ENCODE measurements at places on chromosomes 7 and 10.

DNA sequence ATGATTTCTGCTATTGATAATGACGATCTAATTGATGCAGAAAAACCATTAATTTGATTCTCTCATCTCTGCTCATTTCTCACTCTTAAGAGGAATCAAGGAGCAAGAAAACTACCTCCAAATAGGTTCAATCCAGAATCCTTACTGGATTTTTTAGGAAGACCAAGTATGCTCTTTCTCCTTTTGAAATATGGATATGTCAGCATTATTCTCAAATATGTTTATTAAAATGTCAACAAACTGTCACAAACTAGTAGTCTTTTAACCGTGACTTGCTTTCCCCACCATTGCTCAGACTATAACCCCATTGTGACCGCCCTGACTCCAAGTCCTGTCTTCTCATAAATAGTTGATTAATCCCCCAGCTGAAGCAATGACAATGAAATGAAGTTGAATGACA lies 1.1 kb upstream of the ATOH7 start:
- no peak for DNase-seq

DNA sequence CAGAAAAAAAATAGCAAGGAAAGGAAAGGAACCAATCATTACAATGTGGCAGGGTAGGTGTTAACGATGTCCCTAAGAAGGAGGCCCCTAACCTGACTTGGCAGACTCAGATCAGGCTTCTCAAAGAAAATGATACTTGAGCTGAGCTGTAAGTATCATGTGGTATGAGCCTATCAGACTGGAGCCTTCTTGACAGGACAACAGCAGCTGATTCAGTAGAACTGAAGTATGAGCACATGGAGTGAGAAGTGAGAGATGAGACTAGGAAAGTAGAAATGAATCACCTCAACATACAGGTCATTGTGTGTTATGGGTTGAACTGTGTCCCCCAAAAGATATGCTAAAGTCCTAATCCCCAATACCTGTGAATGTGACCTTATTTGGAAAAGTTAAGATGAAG lies 66.3 kb downstream of the MTERF1 start:
- DNase-seq = no peak

DNA sequence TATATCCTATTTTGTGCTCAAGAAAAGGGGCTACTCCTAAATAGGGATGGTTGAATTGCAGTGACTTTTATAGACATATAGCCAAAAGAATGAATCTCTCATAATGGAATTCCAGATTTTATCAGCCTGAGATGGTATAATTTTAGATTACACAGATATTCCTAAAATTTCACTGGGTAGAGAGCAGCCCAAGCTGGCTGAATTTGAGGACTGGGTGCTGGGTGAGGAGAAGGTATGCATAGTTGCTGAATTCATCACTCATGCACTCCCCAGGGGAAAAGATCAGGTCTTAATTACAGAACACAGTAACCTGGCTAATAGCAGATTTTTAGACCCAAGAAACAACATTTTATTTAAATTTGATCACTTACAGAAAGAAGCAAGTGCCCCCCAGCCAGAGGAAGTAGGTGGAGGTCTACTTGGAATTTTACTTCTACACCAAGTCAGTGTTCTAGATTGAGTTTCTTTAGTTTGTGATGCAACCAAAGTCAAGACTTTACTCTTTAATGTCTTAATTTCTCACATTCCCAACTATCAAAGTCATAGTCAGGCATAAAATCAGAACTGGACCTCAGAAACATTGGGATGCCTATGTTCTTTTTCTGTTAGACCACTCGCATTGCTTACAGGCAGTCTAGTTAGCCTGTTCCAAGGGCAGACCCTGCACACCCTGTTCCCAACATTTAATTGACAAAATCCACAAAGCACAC lies 337.4 kb upstream of the PODXL start:
- DNase-seq = no peak

DNA sequence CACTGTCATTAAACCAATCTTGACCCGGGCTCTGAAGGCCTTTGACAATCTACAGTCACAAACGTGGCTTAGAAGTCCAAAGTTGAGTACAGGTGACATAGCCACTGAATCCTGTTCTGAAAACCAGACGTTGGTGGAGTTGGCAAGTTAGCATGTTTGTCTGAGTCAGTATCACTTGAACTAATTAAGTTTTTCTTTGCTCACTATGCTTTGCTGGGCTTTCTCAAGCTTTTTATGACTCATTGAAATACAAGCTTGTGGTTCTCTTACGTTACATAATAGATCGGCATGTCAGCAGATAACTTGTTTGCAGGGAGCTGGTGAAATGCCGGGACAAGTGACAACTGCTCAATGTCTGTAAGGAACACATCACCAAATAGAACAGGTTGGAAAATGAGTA lies 53.8 kb downstream of the ARL5B start:
- no peak for DNase-seq

DNA sequence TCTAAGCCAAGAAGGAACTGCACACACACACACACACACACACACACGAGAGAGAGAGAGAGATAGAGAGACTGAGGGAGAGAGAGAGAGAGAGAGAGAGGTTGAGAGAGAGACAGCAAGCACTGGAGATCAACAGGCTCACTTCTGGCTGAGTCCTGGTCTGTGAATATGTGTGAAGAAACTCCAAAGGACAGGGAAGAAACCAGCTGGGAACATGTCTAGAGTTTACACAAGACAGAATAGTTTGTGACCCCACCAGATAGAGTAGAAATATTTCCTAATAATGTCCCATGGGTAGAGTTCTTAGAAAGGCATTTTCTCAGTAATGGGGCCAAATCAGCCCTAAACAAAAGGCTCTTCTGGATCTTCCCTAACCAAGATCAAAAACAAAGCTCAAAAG lies 155.5 kb upstream of the IGFBP3 start:
- no peak for DNase-seq

GRCh38 chr7:3980300-3980643 lies 679.2 kb downstream of the SDK1 start:
- no peak for DNase-seq

- no peak for DNase-seq
Observed at GRCh38 chr7:66326501-66327215, 121.5 kb downstream of the TPST1 start.

DNA sequence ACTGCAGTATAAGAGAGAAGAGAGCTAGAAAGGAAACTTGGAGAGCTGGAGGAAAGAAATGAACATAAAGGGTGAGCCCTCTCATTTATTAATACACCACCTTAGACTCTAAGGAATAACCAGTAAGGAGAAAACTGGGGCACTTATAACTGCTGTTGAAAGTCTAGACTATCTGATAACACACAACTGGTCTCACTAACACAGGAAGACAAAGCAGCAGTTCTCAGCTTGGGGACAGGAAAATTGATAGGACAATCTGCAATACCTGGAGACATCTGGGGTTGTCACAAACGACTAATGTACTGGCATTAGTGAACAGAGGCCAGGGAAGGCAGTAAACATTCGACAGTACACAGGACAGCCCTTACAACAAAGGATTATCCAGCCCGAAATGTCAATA lies 6.8 kb downstream of the ELMO1 start:
- DNase-seq = no peak

- DNase-seq = no peak
Observed at GRCh38 chr10:3873728-3874461, 88.9 kb upstream of the KLF6 start.

GRCh38 chr10:93138113-93138870 lies 64.6 kb downstream of the CYP26A1 start:
- no peak for DNase-seq

DNA sequence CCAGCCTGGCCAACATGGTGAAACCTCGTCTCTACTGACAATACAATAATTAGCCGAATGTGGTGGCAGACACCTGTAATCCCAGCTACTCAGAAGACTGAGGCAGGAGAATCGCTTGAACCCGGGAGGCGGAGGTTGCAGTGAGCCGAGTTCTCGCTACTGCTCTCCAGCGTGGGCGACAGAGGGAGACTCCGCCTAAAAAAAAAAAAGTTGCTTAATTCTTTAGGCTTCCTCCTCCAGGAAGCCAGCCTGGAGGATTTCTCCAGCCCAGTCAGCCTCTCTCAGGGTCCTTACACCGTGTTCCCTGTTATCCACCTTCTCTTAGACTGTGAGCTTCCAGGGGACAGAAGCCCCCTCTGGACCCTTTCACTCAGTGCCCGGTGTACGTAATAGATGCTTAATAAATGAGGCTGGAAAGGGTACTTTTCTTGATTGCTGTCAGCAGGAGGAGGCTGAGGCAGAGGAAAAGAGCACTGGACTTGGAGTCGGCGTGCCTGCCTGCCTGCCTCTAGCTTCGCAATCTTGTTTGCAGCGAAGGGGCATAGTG lies 16.4 kb upstream of the NODAL start:
- no peak for DNase-seq

DNA sequence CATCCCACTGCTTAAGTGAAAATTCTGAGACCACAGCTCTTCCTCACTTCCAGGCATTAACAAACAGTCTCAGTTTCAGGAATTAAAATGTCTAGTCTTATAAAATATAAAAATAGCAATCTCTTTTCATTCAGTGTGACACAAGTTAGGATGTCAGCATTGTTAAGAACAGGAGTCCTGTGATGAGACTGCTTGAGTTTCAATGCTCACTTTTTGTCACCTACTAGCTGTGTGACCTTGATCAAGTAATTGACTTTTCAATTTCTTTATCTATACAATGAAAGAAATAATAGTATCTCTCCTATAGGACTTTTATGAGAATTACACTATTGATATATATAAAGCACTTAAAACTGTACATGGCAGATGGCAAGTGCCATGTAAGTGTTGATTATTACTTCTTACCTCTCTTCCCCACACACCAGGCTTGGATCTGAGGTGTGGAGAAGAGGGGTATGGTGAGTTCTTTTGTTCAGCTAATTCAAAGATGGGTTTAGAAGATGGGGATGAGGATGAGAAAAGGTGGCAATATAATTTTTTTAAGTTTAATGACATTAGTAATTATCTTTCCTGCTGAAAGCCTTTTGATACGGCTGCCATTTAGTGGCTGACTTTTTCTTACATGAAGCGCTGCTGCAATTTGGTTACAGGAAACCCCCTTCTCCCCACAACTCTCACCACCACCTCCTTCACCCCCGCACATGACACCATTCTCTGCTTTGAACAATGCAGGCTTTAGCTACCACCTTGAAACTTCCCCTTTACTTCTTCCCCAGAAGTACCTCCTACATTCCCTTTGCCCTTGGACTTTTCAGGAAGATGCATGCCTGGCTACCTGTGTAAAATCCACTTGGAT lies 20.8 kb upstream of the HYAL4 start:
- DNase-seq = no peak

- no peak for DNase-seq
Observed at GRCh38 chr10:5038101-5038500, 34.4 kb upstream of the AKR1C2 start.

- DNase-seq = no peak
Observed at GRCh38 chr7:32616625-32617024, 121.3 kb downstream of the AVL9 start.

GRCh38 chr10:63761243-63761642 lies 240.0 kb downstream of the REEP3 start:
- no peak for DNase-seq

DNA sequence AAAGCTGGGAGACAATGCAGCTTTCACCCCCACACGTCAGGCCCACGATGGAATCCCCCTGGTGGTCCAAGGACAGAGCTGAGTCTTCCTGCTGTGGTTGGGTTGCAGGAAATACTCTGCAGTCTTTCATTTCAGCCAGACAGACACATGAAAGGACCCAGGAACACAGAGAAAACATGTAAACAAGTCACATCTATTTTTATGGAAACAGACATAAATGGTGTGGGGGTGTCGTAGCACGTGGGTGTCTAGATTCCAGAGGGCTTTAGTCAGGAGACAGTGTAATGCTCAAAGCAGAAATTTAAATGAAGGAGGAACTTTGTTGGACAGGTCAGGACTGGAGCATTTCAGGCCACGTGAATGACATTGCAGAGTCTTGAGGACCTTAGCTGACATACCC lies 444.6 kb downstream of the SUGCT start:
- no peak for DNase-seq

DNA sequence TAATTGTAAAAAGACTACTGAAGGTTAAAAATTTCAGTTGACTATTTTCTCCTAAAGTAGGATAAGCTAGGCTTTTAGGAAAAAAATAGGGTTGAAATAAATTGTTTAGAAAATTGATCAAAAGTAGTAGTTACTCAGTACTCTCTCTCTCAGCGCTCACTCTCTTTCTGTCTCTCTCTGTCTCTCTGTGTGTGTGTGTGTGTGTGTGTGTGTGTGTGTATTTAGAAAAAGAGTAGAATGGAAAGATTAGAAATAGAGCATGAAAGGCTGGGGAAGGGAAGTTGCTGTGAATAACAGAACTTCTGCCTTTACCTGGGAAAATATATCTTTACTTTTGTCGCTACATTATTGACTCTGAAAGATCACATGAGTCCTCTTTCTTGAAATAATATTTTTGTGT lies 20.6 kb downstream of the ADK start:
- no peak for DNase-seq

DNA sequence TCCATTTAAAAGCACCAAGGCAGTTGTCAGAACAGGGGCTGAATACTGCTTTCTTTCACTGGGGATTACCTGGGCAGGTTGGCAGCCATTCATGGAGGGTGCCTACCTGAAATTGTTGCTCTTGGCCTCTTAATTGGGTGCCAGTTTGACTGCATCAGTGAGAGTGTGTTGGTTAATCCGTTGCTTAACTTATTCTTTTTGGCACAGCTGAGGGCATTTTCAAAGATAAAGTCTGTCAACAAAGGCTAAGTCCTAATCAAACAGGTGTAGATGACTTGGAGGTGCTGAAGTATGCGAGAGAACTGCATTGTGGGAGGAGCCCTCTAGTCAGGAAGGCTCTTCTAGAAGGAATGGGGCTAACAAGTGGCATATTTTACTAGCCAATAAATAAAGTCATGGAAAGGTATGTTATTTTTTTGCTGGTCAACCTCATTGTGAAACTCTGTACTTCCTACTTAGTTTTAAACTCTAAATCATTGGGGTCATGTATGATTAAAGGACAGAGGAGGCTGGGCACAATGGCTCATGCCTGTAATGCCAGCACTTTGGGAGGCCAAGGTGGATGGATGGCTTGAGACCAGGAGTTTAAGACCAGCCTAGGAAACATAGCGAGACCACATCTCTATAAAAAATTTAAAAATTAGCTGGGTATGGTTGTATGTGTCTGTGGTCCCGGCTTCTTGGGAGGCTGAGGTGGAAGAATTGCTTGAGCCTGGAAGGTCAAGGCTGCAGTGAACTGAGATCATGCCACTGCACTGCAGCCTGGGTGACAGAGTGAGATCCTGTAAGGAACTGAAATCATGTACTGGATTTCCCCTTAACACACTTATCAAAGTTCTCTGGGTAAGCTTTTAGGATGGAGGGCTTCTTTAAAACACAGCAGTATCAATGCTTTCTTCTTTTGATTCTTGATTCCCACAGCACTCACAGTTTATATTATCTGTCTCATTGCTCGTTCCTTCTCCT lies 134.1 kb downstream of the LRMDA start:
- no peak for DNase-seq

DNA sequence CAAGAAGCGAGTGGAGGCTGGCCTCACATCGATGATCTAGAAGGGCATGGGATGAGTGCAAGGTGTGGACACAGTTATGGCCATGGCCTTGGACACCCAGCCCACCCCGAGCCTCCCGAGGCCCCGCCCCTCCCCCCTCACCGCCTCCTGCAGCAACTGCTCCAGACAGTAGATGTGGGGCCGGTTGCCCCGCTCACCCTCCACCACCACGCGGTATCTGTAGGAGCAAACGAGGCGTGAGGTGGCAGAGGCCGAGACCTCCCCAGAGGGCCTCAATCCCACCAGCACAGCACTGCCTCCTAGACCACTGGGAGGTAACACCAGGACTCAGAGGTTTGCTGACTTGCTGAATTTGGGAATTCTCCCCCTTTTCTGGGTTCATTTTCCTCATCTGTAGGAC lies 37.6 kb downstream of the SLC29A4 start:
- no peak for DNase-seq
